ENCODE measurements at places on chromosomes 16 and 17.

GRCh38 chr16:76222853-76223252 lies 54.3 kb upstream of the CNTNAP4 start:
- no peak for DNase-seq

DNA sequence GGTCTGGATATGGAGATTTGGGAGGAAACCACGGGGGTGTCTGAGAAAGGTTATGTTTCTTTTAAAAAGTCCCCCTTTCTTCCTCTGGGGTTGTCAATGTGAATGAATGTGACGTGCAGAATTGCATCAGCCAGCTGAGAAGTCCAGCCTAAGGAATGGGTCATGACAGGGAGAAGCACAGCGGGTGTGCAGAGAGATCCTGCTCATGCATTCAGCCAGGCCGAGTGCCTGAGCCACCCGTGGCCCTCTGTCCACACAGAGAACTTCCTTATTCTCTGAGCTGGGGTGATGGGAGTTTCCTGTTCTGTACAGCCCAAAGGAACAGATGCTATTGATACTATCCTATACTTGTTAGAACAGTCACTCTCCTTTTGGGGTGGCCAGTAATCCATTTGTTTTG lies 117.9 kb downstream of the CPPED1 start:
- peak; percentile 23 for DNase-seq

DNA sequence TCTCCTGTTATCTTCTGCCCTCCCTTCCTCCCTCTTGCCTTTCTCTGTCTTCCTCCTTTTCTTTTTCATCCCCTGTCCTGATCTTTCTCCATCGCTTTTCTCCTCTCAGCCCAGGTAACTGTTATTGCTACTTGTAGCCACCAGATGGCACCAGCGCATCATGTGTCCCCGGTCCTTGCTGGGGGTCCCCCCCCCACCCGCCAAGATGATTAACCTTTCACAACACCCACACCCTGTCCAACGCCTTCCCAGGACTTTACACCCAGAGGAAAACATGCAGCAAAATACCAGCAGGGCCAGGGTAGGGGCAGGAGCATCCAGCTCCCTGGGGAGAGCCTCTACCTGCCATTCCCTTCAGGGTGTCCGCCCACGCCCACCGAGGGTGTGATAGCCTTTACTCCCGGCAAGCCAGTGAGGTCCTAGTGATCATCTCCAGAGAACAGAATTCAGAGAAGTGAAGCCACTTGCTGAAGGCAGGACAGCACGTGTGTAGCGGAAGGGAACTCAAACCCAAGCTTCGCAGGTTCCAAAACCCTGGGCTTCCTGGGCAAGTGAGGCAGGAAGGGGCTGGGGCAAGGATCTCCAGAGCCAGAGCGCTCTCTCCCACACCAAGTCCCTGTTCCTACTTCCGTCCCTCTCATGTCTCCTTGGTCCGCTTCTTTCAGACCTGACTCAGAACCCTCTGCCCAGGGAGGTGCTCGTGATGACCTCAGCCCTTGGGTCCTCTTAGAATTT lies 13.4 kb upstream of the TAC4 start:
- DNase-seq = no peak

- no peak for DNase-seq
These were observed 47.2 kb downstream of the MED13 start for GRCh38 chr17:62017912-62018311.

DNA sequence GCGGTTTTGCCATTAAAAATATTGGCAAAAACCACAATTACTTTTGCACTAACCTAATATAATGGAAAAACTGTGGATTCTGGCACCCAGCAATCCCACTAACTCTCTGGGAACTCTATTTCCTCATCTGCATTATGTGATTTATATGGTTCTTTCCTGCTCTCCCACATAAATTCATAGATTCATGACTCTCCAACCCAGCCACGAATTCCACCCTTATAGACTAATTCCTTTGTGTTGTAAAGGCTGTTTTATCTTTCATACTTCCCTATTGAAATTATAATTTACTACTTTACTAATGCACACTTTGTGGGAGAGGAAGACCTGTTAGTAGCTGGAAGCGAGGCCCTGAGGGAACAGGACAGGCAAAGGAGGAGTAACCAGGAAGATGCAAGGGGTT lies 88.4 kb upstream of the GNAO1 start:
- DNase-seq = no peak

- no peak for DNase-seq
These were observed 192.2 kb upstream of the HS3ST3A1 start for GRCh38 chr17:13793951-13794350.

GRCh38 chr17:78130437-78131101 lies at the start of gene TMC8:
Gene TMC8 (plus strand): TSS chr17:78130771. CDS start chr17:78131589, 818 bp downstream.
- peak; percentile 21 for DNase-seq

GRCh38 chr16:30680326-30680725 lies 18.6 kb upstream of the SRCAP start:
- DNase-seq = no peak

- no peak for DNase-seq
These were observed 643.6 kb downstream of the HS3ST4 start for GRCh38 chr16:26335236-26335853.

DNA sequence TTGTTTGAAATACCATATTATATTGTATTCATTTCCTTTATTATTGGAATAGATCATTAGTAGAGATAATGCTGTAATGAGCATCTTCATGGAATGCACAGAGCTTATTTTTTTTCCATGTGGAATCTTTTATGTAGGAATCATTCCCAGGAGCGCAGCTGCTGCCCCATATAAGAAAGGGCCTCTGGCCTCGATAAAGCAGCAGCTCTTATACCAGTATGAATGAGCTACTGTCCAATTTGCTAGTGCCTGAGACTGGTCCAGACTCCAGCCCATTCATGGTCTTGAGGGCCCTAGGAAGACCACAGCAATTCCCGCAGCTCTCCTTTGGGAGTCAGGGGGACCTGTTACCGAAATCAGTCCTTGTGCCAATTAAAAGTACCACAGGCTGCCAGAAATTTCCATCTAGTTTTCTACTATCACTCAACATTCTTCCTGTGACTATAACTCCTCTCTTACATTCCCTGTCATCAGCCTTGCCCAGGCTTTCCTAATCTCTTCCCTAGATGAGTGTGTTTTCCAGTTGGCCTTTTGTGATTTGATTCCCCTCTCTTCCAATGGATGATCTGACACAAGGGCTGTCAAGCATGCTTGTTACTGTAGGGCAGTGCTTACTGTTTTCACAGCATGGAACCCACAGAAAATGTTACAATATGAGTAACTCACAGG lies 1.9 kb downstream of the ZNF843 start:
- DNase-seq = no peak

DNA sequence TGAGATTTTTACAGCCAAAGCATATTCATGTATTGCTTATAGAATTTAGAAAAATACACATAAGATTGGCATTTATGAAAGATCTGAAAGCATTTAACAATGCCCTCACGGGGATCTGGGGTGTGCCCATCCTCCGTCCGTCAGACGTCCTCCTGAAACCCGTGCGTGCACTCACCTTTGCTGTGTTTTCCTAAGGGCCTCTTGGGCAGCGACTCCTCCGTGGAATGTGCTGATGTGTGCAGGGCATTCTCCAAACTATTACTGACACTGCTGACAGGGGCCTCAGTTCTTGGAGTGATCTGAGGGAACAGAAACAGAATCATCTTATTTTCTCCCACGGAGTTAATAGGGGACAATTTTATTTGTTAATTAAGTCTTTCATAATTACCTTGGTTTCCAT lies 33.0 kb downstream of the ZCCHC14 start:
- DNase-seq = no peak

- DNase-seq = no peak
These were observed 4.8 kb downstream of the CD2BP2 start for GRCh38 chr16:30350134-30350871.

GRCh38 chr16:23855010-23855409 lies 19.2 kb downstream of the PRKCB start:
- DNase-seq = no peak

DNA sequence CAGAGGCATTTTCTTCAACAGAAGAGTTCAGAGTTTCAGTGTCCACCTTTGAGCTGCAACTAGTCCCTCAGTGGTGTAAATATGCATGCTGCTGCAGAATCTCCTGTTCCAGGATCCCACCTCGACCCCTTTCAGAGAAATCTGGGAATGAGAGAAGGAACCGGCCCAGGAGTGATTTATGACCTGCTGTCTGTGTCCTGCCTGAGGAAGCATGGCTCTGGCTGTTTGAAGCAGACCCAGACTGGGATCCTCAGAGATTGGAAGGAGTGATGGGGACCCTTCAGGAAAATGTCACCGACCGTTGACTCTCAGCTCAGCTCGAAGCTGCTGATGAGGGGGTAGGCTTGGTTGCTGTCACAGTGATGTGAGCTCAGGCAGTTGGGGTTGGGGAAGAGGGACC lies 8.4 kb upstream of the MAF start:
- DNase-seq = no peak

DNA sequence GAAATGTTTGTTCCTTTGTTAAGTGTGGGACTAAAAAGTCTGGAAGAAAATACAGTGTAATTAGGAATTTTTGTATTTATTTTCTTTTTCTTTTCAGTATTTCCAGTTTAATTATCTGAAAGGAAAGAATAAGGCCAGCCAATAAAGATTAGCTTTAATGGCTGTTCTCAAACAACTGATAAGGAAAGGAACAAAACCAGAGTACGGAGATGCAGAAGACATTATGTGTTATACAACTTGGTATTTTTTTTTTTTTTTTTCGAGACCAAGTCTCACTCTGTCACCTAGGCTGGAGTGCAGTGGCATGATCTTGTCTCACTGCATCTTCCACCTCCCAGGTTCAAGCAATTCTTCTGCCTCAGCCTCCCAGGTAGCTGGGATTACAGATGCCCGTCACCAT lies 47.5 kb downstream of the SNTB2 start:
- no peak for DNase-seq

DNA sequence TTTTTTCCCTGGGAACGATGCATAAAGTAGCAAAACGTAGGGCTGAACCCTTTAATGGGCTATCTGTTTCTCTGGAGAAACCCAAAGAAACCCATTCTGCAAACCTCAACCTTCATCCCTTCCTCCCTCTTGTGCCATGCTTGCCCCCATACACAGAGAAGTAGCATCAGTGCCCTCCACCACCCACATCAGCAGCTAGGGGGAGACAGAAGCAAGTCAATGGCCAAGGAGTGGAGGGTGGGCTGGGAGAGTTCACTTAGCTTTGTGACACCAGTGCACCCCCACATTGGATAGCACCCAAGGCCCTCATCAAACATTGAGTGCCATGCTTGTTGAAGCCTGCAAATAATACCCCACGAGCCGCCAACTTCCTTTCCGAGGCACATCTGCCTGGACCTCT lies 282.4 kb downstream of the ABCC12 start:
- DNase-seq = no peak

- no peak for DNase-seq
These were observed 26.7 kb upstream of the JPT2 start for GRCh38 chr16:1651094-1651973.

GRCh38 chr17:76772842-76773525 lies 35.1 kb downstream of the MFSD11 start:
- DNase-seq = no peak

DNA sequence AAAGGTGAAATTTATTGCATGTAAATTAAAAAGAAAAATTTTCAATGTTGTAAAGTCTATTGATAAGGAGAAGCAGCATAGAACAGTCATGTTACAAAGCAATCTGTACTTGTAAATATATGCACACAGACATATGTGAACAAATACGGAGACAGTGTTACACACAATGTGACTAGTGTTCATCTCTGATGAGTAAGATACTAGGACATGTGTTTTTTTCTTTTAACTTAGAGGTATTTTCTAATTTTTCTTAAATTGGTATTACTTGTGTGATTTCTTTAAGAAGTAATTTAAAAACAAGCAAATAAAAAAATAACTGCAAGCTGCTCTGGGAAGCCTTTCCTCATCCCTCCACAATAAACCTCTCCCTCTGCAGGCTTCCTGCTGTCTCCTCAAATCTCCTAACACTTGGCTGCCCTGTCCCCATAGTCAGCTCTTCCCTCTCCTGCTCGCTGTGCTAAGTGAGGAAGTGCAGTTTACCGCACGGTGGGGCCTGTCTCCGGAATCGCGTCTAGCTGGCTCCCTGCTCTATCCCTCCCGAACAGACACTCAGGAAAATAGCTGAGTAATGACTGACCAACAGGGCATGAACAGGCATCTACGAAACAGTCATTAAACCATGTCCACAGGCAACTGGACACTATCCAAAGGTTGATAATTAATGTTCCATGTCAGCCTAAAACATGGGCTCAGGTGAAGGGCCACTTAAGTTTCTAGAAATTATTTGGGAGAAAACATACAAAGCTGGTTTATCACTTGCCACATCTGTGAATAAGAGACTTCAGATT lies 35.9 kb downstream of the CMTM4 start:
- DNase-seq = no peak

DNA sequence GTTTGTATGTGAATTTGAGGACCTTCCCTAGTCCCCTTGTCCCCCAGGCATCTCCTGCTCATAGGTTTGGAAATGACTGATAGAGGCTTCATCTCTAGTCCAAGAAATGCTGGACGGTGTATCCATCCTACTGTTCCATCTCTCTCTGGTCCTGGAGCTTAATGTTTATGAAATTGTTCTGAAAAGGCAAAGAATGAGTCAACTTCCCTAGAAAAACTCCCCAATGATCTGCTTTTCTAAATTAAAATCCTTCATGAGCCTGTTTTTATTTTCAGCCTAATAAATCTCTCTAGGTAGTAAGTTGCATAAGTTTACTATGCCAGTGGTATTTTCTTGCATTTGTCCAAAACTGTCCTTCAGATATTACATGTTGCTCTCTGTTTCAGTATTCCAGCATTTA lies 2.1 kb upstream of the IGSF6 start:
- no peak for DNase-seq

DNA sequence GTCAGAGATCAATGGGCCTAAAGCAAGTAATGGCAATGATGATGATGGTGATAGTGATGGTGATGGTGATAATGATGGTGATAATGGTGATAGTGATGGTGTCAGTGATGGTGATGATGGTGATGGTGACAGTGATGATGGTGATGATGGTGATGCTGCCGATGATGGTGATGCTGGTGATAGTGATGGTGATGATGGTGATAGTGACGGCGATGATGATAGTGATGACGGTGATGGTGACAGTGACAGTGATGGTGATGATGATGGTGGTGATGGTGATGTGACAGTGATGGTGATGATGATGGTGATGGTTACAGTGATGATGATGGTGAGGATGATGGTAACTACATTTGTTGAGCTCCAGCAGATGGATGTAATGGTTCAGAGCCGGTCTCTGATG lies 30.8 kb upstream of the OR4D1 start:
- no peak for DNase-seq

DNA sequence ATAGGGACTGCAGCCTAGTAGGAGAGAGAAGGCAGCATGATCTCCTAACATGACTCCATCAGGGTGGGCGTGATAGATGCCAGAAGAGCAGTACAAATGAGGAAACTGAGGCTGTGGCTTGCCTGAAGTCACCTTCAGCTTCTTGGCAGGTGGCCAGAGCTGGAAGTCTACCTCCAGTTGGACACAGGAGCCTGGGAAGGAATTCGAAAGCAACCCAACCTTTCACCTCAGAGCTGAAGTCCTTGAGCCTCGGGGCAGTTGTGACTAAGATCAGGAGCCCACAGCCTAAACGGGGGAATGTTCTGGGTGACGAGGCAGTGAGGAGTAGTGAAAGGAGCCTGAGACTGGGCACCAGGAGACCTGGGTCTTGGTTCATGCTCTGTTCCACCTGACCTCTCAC lies 9.4 kb upstream of the SLC52A1 start:
- no peak for DNase-seq

- DNase-seq = no peak
These were observed 20.6 kb downstream of the METTL22 start for GRCh38 chr16:8642146-8642545.

All from caudate nucleus (tissue), 63 donors.